ENCODE measurements at places on chromosomes 12 and 14. TPM values are rescaled to one million over a fixed set of nuclear protein-coding genes. Genes with fewer than 3 reads are reported as not detected.

GRCh38 chr14:72736308-72736707 lies 157.6 kb downstream of the DPF3 start:
- DNase-seq, result no peak

- DNase-seq, result no peak
Measured at GRCh38 chr12:116639765-116640164, 80.6 kb downstream of the MAP1LC3B2 start.

- DNase-seq, result no peak
Measured at GRCh38 chr12:105401198-105401597, 70.7 kb downstream of the C12orf75 start.

- no peak for DNase-seq
Measured at GRCh38 chr12:124736115-124737039, 127.3 kb downstream of the SCARB1 start.

Gene PMEL
- 0.60 TPM for total RNA-seq

Data from activated CD4-positive, alpha-beta memory T cell treated with anti-CD3 and anti-CD28 coated beads, Interleukin-2, amount 10 ng/mL, durations not matched to agents 7 days and 5 days (primary cell).